Smooth muscle cell of the umbilical artery (primary cell): ENCODE measurements at places on chromosomes 2 and 18. TPM values are rescaled to one million over a fixed set of nuclear protein-coding genes. Genes with fewer than 3 reads are reported as not detected.

The INPP5D gene
- 0.59 and 2.4 TPM in 2 replicates for total RNA-seq

The GAD1 gene
- total RNA-seq, result not detected in 2 replicates

The MTX2 gene
- 18.1 and 20.3 TPM in 2 replicates for total RNA-seq

The FAP gene
- total RNA-seq, result 272 and 526 TPM in 2 replicates

The CLEC4F gene
- not detected in 2 replicates for total RNA-seq

The TFCP2L1 gene
- not detected in 2 replicates for total RNA-seq

The SERPINB2 gene
- total RNA-seq, result 2.4 and 4.8 TPM in 2 replicates

The TTN gene
- under 0.01 and 1.0 TPM in 2 replicates for total RNA-seq

The NOL4 gene
- 0.23 and 0.30 TPM in 2 replicates for total RNA-seq

The SKOR2 gene
- not detected in 2 replicates for total RNA-seq

The REG1A gene
- total RNA-seq, result not detected in 2 replicates

The RAB27B gene
- 40.1 and 47.8 TPM in 2 replicates for total RNA-seq

The HTR2B gene
- 0.51 and 2.1 TPM in 2 replicates for total RNA-seq

The PJVK gene
- 1.8 and 2.1 TPM in 2 replicates for total RNA-seq

The PARD3B gene
- total RNA-seq, result 11.9 and 13.0 TPM in 2 replicates

The TMEM17 gene
- total RNA-seq, result 2.7 and 3.0 TPM in 2 replicates

The MYCN gene
- not detected in 2 replicates for total RNA-seq

The PLA2R1 gene
- total RNA-seq, result 8.0 TPM in 2 replicates

The COL4A4 gene
- total RNA-seq, result under 0.01 and 0.28 TPM in 2 replicates

The PER2 gene
- total RNA-seq, result 1.5 and 5.9 TPM in 2 replicates

The LCT gene
- not detected in 2 replicates for total RNA-seq
